ENCODE measurements at places on chromosomes 3 and 15.

GRCh38 chr15:77830051-77830468 lies 197.3 kb upstream of the LINGO1 start:
- peak; percentile 41 for DNase-seq

DNA sequence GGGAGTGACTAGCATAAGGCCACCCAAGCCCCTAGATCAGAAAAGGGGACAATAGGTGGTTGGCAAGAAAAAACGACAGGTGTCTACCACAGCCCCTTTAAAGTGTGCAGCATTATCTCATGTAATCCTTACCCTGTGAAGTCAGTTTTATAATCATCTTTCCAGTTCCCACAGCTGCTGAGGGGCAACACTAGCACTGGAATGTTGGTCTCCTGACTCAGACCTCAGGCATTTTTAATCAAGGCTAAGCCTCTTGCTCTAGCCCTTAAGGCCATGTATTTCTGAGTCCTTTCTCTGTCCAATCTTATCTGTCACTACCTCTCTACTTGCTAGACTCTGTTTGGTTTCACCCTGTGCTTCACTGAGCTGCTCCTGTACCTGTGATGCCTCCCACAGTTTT lies 171.7 kb downstream of the TLE3 start:
- DNase-seq, result no peak

GRCh38 chr15:51736751-51737521 lies 519 bp downstream of the LYSMD2 start:
- DNase-seq, result peak; percentile 87

DNA sequence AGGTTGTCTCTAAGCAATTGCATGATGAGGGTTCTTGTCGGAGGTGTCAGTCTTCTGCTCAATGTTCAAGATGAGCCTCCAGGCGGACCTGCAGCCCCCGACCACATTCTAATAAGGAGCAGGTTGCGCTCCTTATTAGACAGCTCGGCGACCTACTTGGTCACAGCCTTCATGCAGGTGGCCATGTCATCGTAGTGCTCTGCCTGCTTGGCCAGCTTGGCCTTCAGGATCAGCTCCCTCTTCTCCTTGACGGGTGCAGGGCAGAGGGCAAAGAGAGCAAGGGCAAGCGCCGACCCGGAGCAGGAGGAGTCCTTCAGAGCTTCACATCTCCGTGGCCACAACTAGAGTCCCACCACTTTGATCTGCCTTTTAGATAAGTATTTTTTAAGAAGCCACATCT lies 113.5 kb downstream of the RASA2 start:
- no peak for DNase-seq

GRCh38 chr3:151351648-151352047 lies 22.3 kb upstream of the P2RY13 start:
- no peak for DNase-seq

GRCh38 chr3:185152410-185153170 lies at the start of gene C3orf70:
C3orf70 (minus strand) TSS chr3:185153060; CDS start chr3:185152823, 237 bp downstream.
- DNase-seq, result peak; percentile 56

DNA sequence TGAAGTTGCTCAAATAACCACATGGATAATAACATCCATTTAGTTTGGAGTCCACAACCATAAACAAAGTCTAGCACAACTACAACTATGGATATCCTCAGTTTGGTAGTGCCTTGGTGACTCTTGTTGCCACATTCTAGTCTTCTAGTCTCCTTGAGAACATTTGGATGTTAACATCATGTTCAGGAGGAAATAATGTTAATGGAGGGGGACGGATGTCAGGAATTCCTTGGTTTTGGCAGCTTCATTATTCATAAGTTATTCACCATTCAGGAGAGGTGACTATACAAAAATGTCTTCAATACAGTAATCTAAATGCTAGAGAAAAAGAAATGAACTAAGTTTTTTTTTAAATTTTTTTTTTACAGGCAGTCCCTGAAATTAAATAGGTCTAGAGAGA lies 26.4 kb upstream of the GABPB1 start:
- no peak for DNase-seq

DNA sequence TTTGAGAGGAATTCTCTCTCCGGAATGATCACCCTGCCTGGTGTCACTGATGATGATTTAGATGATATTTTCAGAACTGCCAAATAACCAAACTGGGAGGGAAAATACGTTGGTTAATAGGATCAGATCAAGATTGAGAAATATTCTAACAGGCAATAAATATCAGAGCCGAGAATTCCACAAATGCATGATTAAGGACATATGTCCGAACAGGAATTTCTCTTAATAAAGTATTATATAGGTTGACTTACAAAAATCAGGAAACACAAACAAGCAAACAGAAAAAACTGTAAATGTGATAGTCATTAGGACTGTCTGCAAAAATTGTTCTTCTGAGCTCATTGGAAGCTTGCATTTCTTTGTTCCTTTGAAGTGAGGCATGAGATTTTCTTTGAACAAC lies 75.1 kb upstream of the PHLDB2 start:
- DNase-seq, result no peak

Measured in posterior cingulate gyrus (tissue), 11 donors.